Muscle of arm (tissue), 14 donors: ENCODE measurements at places on chromosomes 12 and 14.

GRCh38 chr14:100309028-100309737, 2.9 kb upstream of the SLC25A29 start:
- no peak for DNase-seq

DNA sequence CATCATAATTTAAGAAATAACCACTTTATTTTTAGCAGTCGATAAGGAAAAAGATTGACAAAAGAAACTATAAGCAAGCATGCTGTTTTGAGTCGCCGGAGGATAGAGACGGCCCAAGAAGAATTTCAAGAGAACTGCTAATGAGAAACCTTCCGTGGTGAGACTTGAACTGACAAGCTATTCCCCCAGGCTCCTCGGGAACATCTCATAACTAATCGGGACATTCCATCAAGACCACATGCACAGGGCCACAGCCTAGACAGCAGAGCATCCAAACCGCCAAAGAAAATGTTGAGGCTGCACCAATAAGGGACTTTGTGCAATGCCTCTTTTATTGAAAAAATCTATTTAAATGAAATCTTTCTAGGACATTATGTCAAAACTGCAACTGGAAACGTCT, 51.0 kb downstream of the YEATS4 start:
- DNase-seq: no peak

- no peak for DNase-seq
These were observed 45.7 kb upstream of the GXYLT1 start for GRCh38 chr12:42190376-42190775.

DNA sequence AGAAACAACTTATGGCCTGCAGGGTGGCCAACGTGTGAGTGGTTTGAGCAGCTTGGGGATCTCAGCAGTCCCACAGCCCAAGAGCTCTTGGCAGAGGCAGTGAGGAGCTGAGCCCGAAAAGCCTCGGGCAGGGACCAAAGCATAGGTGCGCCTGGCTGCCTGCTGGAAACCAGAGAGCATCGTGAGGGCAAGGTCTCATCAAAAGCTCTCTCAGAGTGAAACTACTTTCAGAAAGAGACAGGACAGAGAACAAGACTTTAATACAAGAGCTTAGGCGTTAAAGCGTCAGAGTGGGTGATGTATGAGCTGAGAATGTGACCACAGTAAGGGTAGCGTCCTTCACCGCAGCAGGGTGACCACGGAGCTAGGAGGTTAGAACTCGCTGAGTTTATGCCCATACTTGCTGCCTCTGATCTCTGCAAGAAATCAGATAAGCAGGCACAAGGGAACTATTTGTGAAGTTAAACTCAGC, 30.8 kb downstream of the LGMN start:
- DNase-seq: no peak

DNA sequence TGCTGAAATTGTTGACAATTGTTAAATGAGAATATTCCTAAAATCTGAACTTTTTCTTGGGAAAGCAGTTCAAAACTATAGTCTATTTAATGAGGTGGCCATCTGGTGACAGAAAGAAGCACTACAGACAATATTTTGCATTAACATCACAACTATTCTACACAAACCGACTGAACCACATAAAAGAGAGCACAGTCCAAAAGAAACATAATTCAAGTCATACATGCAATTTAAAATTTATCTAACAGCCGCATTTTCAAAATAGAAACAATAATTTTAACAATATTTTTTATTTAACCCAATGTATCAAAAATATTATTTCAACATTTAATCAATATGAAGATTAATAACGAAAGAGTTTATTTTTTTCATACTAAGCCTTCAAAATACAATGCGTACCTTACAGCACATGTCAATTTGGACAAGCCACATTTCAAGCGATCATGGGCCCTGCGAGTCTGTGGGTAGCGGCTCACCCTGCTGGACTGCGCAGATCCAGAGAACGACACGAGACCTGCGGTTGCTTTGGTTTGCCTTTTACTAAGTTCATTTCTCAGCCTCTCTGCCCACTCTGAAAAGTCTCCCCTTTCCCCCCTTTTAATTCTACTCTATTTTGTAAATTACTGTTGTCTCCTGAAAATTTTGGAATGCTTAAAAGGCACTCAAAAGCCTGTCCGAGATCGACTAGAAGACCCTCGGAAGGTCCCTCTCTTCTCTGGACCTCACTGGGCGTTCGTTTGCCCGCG, 947 bp upstream of the LRRC9 start:
- DNase-seq: peak; percentile 19

DNA sequence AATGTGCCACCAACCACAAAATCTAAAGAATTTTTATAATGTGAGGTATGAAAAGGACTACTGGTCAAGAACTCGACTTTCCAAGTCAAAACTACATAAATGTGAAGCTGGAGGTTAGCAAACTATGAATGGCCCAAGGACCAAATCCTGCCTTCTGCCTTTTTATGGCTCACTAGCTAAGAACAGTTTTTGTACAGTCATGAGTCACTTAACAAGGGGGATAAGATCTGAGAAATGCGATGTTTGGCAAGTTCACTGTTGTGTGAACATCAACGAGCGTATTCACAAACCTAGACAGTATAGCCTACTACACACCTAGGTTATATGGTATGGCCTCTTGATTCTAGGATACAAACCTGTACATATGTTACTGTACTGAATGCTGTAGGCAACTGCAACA, 28.2 kb downstream of the FERMT2 start:
- no peak for DNase-seq

DNA sequence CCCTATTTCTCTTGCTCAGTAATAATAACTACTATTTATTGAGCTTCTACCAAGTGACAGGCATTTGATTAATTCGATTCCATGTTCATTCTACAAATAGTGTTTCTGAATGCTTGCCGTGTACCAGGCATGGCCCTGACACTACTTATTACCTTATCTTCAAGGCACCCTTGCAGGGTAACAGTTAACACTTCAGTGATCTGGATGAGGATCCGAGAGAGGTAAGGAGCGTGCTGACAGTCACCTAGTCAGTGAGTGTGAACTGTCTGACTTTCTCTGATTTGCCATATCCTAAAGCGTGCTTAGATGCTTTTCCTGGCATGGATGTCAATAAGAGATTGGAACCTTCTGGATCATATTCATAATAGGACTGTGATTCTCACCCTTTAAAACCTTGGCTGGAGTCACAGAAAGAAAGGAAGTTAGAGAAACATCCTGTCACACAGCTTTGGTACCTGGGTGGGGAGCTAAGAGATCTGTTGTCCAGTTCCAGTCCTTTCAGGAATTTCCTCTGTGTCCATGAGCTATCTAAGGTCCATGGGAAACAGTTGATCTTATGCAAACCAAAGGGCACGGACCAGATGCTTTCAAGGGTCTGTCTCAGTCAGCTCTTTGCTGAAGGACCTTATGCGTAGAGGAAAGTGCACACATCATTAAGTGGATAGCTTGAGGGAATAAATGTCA, 54.8 kb downstream of the PPFIBP1 start:
- DNase-seq: no peak

DNA sequence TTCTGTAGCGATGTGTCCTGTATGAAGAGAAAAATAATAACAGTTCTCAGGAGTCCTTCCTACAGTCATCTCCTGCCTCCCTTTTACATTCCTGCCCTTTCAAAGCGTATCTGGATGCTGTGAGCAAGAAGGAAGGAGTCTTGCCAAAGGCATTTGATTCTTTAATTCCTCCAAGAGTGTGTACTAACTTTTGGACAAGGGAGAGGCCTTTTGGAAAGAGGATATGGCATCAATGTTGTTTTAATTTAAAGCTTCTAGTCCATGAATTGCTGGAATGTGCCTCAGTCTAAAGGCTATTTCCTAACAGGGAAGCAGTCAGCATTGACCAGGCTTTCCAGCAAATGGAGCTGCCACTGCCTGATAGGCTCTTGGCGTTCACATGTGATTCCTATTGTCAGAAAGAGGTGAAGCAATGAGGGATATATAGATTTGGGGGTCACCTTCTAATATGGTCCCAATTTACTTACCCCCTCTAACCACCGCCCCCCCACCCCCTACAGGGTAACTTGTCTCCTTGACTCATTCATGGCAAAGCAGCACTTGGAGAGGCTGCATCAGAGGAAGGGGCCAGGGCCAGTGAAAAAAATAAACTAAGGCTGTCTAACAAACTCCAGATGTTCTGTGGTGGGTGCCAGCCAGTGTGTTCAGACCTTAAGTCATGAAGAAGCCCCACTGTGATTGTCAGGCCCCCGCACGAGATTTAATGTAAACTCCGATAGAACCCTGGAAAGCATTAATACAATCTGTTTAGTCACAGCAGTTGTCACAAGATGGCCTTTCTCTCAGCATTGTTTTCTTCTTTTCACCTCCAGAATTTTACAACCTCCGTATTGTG, 220.3 kb downstream of the FBXL14 start:
- DNase-seq: peak; percentile 66

DNA sequence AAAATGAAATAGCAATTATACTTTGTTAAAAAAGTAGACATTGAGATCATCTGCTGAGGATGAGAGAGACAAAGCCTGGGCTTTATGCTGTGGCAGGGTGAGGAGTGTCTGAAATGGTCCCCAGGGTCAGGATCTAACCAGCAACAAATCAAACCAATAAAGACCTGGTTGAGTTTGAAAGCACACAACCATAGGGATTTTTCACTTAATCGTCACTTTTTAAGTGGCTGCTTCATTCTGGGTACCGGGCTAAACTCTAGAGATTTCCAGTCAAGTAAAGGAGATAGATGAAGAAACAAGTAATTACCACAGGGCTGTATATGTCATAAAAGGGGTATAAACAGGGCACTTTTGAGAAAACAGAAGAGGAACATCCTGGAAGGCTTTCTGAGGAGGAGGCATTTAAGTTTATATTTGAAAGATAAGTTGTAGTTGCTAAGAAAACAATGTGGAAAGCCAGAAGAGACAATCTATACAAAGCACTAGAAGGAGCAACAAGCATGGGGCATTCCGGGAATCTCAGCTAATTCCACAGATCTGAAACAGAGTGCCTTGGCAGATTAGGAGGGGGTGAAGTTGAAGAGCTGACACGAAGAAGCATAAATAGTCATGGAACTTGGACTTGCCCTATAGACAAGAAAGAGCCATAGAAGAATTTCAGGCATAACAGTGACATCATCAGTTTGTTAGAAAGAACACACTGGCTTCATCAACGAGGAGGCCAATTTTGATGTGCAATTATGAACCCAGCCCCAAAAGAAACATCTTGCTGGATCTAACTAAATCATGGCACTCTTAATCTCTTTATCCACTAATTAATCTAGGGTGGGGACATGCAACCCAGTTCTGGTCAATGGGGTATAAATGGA, 46.9 kb upstream of the FRS2 start:
- DNase-seq: no peak

DNA sequence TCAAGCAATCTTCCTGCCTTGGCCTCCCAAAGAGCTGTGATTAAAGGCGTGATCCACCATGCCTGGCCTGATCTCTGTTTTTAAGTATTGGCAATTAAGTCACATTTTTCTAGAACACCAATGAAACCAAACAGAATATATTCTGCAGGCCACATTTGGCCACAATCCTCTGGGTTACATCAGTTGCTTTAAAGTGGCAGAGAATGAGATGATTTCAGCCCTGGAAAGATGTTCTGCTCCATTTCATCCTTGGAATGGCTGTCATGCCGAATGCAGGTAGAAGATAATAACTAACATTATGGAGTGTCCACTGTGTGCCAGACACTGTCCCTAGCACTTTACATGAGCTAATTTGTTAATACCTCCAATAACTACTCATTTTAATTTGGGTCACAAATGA, 154.4 kb downstream of the PTPN11 start:
- no peak for DNase-seq

- DNase-seq: no peak
These were observed 20.8 kb downstream of the PAPLN start for GRCh38 chr14:73258076-73258475.

- DNase-seq: no peak
These were observed 36.5 kb upstream of the OVCH1 start for GRCh38 chr12:29533815-29534489.

- no peak for DNase-seq
These were observed 8.0 kb downstream of the SCNN1A start for GRCh38 chr12:6367065-6367968.

GRCh38 chr12:52341066-52341580, 19.9 kb upstream of the KRT83 start:
- DNase-seq: no peak

- no peak for DNase-seq
These were observed 377.8 kb downstream of the FUT8 start for GRCh38 chr14:65790172-65790815.

DNA sequence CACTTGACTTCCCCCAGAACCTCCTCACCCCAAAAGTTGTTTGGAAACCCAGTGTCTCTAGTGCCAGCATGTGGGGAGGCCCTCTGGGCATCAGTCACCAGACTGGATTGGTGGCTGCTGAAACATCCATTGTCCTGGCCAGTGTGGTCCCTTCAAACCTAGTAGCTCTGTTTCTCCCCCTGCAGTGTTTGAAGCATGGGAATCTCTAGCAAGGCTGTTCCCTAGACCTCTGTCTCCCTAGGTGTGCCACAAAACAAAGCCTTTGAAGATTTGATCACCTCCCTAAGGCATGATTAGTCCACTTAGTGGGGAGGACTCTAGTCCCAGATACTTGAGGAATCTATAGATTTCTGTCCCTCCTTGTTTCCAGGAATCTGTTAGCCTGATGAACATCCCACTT, 60.3 kb downstream of the ARF6 start:
- DNase-seq: no peak

DNA sequence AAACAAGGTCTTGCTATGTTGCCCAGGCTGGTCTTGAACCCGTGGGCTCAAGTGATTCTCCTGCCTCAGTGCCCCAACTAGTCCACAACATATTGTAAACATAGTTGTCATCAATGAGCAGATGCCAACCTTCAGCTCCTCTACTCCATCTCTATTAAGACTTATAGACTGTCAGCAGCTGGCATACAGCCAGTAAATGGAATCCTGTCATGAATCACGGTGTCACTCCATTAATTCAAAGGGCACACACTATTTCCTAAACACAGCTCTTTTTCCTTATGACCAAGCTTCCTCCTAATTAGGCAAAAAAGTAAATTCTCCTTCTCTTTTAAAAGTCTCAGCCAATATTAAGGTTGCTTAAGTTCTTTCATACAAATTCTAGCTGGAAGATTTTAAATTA, 111.2 kb downstream of the ITPR2 start:
- DNase-seq: no peak

GRCh38 chr14:50225974-50226297, 5.4 kb downstream of the SOS2 start:
- DNase-seq: no peak

GRCh38 chr12:18969512-18969911, 160.0 kb upstream of the PLEKHA5 start:
- no peak for DNase-seq

- DNase-seq: no peak
These were observed 813.0 kb downstream of the NRXN3 start for GRCh38 chr14:78983126-78983525.
